SHP77 (cell line): ENCODE measurements at places on chromosomes 13 and 19.

DNA sequence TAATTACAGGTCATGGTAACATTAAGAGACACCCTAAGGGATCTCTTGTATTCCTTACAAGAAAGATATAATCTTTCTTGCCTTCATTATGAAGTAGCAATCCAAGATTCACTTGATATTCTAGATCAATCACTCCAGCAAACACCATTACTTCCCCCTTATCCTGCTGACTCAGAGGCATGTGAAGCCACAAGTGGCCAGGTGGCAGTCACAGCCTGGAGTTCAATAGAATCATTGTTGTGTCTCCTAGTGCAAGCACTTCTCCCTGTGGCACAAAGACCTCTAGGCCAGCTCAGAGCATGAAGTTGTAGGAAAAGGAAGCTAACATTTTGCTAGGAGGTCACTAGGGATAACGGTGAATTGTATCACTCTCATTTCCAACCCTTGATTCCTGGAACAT, 864.3 kb upstream of the ATXN8OS start:
- peak; percentile 12 for DNase-seq

- no peak for DNase-seq
Measured at GRCh38 chr13:110705356-110705825, 525 bp downstream of the CARS2 start.

DNA sequence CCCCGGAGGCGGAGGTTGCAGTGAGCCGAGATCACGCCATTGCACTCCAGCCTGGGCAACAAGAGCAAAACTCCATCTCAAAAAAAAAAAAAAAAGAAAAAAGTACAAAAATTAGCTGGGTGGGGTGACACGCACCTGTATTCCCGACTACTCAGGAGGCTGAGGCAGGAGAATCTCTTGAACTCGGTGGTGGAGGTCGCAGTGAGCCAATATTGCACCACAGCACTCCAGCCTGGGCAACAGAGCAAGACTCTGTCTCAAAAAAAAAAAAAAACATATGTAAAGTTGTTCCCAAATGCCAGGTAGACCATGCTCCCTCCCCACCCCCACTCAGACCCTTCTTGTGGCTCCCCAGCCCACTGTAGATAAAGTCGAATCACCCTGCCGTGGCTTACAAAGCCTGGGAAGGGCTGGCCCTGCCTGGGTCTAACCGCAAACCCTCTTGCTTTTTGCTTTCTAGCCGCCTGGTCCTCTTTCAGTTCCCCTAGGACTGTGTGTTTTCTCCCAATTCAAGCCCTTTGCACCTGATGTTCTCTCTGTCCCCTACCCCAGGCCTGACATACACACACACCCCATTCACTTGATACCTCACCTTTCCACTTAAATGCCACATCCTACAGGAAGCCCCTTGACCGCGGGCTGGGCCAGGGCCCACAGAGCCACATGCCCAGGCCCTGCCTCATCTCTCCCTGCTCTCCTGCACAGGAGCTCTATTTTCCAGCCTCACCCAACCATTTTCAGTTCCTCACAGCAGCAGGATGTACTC, 34.4 kb downstream of the MAP4K1 start:
- DNase-seq, result no peak

GRCh38 chr13:36131931-36132297, 732 bp upstream of the DCLK1 start:
- peak; percentile 38 for DNase-seq

- no peak for DNase-seq
Measured at GRCh38 chr13:20969182-20969581, 66.6 kb upstream of the XPO4 start.

DNA sequence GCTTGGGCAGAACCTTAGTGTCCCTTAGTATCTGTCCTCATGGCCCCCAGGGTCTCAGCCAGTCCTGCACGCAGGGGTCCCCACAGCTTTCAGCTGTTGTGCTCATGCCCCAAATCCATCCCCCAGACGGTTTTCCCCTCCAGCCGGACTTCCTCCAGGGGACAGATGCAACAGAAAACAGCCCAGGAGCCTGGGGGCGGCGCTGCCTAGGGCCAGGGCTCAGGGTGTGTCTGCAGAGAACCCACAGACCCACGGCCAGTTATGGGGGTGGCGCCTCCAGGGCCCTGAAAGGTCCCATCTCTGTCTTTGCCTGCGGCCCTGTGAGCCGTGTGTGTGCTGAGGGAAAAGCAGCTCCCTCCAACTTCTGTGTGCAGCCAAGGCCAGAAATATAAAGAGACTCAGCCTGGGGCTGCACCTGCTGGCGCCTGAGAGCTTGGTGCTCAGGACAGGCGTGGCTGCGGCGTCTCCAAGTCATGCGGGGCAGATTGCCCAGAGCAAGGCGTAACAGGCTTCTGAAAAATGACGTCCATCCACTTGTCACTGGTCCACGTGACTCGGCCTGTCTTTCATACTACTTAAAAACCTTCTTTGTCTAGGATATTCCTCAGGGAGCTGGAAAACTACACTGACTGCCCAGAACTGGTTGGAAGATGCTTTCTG, 22.1 kb upstream of the F7 start:
- no peak for DNase-seq

- no peak for DNase-seq
Measured at GRCh38 chr13:93029536-93029935, 197.1 kb upstream of the GPC6 start.

- no peak for DNase-seq
Measured at GRCh38 chr19:3041761-3042620, 12.9 kb upstream of the TLE2 start.

- DNase-seq, result no peak
Measured at GRCh38 chr13:36108342-36108741, 22.8 kb downstream of the DCLK1 start.

DNA sequence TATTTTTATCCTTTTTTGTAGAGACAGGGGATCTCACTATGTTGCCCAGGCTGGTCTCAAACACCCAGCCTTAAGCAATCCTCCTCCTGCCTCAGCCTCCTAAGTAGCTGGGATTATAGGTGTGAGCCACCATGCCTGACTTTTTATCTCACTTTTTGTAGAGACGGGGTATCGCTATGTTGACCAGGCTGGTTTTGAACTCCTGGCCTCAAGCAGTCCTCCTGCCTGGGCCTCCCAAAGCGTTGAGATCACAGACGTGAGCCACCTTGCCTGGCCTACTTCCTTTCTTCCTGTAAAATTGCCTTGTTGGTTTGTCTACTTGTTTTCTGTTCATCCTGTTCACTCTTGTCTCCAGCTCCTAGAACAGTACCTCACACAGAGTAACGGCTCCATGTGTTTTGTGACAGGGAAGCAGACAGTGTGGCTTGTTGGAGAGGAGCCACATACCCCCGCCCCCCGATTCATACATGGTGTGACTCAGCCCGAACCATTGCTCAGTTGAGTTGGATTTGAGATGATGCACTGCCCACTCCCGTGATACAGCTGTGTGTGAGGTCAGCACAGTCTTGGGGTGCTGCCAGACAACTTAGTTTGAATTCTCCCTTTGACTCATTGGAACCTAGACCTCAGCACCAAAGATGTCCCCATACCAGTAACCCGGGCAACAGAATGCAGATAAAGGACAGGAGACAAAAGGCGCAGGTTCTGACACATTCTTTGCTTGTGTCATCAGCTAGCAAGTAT, 34.2 kb downstream of the GPR42 start:
- no peak for DNase-seq

GRCh38 chr19:31589109-31589508, 239.9 kb upstream of the TSHZ3 start:
- no peak for DNase-seq

DNA sequence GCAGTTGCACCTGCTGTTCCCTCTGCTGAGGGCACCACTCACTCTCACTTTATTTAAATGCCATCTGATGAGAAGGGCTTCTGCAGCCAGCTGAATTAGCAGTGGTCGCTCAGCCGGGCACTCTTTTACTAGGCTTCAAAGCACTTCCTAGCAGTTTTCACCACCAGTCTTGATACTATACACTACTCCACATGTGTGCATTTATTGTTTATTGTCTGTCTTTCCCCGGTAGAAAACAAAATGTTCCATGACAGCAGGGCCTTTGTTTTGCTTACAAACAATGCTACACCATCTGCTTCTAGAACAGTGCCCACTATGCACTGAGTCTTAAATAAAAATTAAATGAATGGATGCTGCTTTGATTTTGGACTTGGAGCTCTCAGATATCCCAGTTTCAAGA, 404.9 kb downstream of the FGF14 start:
- no peak for DNase-seq

- DNase-seq, result peak; percentile 49
Measured at GRCh38 chr19:35090506-35091214, 25.0 kb upstream of the FXYD3 start.

GRCh38 chr13:111508902-111509509, 188.6 kb downstream of the TEX29 start:
- DNase-seq, result no peak

DNA sequence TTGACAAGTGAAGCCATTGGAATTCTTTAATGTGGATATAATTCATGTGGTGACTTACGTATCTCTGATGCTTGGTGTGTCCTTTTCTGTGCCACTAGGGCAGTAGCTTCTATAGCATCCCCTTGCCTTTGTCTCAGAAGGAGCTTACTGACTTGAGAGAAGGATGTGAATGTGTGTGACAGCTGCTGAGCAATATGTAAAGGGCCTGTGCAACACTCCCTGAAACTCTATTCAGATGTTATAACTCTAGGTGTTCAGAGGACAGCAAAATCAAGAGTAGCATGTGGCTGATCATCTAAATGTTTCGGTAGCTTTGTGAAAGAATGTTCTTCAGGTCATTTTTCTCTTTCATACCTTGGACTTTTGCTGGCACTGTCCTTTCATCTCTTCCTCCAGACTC, 189.5 kb downstream of the LMO7 start:
- no peak for DNase-seq

GRCh38 chr13:47005756-47006414, 109.0 kb upstream of the HTR2A start:
- no peak for DNase-seq

- no peak for DNase-seq
Measured at GRCh38 chr19:51326216-51327065, 15.0 kb downstream of the IGLON5 start.

GRCh38 chr13:20173116-20173746, 12.4 kb upstream of the GJA3 start:
- no peak for DNase-seq

- DNase-seq, result peak; percentile 47
Measured at GRCh38 chr19:6577476-6578125, 13.3 kb downstream of the CD70 start.
